ENCODE measurements at places on chromosomes 4 and X.

DNA sequence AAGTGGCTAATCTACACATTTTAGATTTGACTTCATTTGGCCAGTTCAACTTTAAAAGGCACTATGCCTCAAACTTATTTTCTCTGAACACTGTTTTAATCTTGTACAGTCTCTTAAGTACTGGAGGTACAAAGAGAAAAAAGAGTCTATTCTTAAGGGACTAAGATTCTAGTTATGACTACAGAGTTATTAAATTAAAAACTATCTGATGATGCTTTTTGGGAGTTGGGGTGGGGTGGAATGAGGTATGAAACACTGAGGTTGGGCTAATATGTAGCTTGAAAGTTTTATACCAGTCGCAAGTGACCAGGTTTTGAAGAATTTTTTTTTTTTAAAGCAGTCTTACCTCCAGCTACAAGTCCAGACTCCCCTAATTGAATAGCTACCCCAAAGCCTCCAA lies 17.7 kb upstream of the GPR34 start:
- DNase-seq, result no peak

DNA sequence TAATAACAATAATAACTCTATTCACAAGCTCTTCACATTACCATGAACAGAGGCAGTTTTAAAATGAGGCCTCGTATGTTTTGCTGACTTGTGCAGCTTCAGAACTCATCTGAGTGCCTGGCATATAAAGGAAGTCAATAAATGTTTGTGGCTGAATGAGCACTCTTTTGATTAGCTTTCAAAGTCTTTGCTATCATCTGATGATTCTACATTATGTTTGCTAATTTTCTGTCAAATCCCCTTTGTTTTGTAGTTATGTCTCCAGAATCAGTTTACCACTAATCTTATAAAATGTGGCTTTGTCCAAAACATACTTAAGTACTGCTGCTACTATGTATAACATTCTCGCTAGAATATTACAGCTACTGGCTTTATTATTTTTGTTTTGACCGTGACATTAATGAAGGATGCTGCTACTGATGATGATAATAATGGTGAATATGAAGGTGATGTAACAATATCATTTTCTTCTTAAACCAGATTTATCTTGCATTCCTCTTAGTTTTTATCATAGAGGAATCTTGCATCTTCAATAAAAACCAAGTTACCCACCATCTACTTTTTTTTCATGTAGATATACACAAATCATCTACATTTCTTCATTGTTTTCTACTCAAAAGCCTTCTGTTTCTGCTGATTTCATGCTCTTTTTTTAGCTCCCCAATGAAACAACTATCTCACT lies 384.5 kb downstream of the NAF1 start:
- DNase-seq, result no peak

- DNase-seq, result no peak
These were observed 665 bp upstream of the LRPAP1 start for GRCh38 chr4:3532751-3533422.

DNA sequence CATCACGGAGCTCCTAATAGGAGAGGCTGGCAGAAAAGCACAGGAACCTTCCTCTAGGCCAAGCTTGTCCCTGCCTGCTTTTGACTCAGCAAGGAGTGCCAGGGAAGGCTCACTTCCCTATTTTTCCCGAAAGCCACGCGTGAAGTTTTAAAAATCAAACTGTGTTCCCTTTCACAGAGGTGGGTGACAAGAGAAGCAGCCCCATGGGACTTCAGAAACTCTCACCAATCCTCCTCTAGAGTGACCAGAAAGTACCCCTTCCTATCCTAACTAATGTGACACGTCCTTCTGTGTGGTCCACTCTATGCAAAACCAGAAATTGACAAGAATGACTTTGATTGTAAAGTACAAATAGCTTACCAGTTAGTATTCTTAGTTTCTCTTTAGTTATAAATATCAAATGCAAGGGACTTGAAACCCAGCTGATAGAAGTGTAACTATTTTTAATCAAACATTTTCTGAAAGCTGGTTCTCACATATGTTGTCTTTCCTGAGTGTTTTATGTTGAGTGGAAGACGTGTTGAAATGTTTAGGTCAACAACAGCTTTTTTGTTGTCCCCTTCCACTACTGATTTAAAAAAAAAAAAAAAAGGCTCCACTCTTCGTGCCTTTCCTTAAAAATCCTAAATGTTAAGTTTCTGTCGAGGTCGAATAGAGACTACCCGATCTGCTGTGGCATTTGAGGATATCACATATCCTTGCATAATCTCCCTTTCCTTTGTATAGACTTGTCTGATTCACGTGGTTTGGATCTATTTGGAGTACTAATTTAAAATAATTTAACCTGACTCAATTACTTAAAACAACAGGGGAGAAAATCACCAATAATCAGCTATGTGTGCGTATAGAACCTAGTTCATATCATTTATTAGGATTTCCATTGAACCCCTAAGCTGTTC lies 42.1 kb downstream of the NFKB1 start:
- DNase-seq, result no peak

GRCh38 chr4:25788703-25789238 lies 74.0 kb downstream of the SEL1L3 start:
- DNase-seq, result no peak

GRCh38 chr4:119707336-119707735 lies 78.7 kb upstream of the PDE5A start:
- DNase-seq, result no peak

Data from stimulated activated CD4-positive, alpha-beta T cell treated with anti-CD3 and anti-CD28 coated beads, Interleukin-2, amount 100 ng/mL, for 48 hours (primary cell).